ENCODE measurements at places on chromosomes 11 and 22. TPM values are rescaled to one million over a fixed set of nuclear protein-coding genes. Genes with fewer than 3 reads are reported as not detected.

DNA sequence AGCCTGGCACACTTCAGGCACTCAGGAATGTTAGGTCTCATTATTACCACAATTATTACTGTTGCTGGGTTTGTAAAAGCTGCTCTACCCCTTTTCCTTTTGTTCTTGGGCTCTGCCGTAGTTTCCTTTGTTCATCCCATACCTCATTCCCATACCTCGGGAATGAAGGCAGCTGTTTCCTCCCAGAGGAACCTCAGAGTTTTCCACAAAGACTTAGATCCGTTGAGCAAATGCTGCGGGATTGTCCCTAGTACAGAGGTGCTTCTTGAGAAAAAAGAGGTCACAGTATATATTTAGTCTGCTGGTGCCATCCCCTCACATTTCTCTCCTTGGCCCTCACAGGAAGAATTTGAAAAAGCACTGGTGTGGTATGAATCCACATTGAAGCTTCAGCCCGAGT lies 134.7 kb downstream of the TTC17 start:
- no peak for DNase-seq

- DNase-seq, result no peak
These were observed 17.9 kb upstream of the EMID1 start for GRCh38 chr22:29187831-29188230.

DNA sequence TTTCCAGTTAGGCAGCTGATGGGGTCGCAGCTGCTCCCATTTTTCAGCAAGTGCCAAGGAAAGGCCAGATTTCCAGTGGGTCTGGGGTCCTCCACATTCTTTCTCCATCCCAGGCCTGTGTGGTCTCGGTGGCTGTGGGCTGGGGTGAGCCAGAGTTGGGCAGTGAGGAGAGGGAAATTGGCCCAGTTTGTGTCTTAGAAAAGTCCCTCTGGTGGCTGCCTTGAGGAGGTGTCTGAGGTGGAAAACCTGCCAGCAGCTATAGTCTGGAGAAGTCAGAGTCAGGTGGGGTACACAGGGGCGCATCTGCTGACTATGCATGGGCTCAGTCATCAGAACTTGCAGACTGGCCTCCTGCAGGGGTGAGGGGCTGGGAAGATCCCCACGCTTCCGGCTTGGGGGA lies 30.5 kb downstream of the MRGPRD start:
- no peak for DNase-seq

DNA sequence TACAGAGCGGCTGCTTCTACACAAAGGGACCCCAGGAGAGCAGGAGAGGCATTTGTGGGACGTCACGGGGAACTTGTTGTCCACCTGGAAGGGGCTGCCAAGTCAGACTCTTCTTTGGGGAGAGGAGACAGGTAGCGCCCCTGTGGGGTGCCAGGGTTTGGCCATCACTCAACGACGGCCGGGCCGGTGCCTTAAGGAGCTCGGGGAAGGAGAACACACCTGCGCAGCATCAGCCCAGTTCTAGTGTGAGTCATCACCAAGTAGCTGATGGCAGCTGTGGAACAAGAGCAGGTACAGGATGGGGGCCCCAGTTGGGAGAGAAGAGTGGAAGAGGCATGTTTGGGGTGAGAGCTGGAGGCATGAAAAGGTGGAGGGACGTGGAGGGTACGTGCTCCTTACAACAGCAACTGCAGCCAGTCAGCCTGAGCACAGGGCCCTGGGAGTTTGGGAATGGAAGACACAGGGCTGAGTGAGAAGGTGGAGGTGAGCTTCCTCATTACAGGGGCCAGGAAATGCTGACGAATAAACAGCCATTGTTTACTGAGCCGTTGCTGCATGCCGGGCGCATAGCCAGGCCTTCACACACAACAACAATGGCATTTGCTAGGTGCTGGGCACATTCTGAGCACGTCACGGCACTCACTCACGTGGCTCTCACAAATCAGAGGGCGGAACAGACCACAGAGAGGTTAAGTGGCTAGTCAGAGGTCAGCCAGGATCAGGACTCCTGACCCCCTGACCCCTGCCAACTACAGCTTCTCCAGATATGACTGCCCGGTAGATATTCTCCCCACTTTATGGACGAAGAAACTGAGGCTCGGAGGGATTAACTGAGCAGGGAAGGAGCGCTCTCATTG lies 29.1 kb upstream of the TP53I11 start:
- no peak for DNase-seq

GRCh38 chr11:316031-316701 lies 2.3 kb downstream of the IFITM1 start:
- DNase-seq, result no peak

DNA sequence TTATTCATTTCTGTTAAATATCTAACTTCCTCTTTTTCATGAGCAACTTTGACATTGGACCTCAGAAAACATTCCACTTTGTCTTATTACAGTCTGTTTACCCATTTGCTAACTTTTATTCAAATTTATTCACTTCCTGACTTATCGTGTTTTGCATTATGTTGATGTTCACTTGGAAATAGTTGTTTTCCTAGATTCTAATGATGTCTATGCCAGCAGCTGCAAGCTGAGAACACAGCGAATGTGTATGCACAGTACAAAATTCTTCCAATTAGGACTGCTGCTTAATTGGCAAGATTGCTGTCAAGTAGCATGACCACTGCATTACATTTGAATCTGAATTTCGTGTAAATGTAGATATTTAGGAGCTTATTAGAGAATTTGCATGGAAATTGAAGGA lies 61.5 kb upstream of the GRIA4 start:
- no peak for DNase-seq

DNA sequence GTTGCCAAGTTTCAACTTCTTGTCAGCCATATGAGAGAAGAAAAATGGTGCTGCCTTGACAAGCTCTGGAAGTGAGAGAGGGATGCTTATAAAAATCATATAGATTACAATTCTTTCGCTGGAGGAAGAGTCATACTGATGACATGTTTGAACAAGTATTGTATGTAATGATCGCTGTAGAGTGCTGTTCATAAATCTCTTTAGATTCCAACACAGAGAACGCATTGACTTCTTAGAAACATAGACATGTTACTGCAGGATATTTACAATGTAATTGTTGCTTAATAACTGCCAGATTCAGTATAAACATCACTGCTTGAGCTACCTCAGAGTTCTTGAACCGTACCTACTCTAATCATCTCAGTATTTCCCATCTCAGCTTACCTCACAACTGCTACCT lies 571.6 kb downstream of the LUZP2 start:
- no peak for DNase-seq

DNA sequence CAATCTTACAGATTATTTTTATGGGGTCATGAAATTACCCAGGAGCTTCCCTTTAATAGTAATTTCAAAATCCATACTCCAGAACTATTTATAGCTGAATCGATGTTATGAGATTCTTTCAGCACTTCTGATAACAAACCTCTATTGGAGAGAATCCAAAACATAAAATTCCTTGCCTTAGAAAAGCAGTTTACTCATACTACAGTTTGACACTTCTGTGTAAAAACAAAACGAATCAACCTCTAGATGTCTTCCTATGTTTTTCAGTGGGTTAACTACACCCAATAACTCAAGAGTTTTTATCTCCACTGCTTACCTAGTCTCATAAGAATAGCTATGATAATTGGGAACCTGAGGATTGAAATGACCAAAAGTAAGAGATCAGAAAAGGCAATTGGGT lies 35.6 kb downstream of the KIF18A start:
- DNase-seq, result no peak

- no peak for DNase-seq
These were observed 14.1 kb downstream of the AASDHPPT start for GRCh38 chr11:106091480-106092123.

GRCh38 chr11:131300439-131300717 lies 70.0 kb upstream of the NTM start:
- DNase-seq, result peak; percentile 20

GRCh38 chr11:69965821-69966582 lies 112.1 kb upstream of the ANO1 start:
- no peak for DNase-seq

DNA sequence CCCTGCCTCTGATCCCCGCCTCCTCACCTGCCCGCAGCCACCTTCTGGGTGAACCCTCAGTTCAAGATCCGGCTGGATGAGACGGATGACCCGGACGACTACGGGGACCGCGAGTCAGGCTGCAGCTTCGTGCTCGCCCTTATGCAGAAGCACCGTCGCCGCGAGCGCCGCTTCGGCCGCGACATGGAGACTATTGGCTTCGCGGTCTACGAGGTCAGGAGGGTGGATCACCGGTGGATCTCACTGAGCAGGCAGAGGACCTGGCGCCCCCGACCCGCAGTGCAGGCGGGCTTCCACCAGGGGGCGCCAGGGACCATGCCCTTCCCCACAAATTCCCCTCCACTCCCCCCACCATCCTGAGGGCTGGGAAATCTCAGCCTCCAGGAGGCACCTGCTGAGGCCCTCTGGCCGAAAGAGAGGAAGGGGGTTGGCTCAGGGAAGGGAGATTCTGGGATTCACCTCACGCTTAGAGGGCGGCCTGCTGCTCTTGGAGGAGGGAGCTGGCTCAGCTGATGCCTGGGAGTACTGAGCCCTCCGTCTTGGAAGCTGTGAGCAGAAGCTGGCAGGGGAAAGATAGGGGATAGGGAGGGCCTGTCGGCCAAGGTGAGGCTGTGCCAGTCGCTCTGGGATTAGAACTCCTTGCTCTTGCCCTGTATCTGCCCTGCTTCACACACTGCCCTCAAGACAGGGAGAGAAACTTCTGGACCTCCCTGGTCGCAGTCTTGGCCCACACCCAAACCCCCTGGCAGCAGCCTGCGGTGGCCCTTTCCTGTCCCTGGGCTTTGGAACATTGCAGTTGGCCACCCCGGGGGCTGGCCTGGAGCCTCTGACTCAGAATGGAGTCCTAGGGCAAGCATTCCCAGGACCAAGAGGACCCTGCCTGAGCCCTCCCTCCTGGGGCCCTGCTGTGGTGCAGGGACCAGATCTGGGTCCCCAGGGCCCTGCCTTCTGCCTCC lies 23.2 kb downstream of the CAPN1 start:
- DNase-seq, result no peak

GRCh38 chr11:115080923-115081680 lies 402.8 kb downstream of the NXPE2 start:
- DNase-seq, result no peak

DNA sequence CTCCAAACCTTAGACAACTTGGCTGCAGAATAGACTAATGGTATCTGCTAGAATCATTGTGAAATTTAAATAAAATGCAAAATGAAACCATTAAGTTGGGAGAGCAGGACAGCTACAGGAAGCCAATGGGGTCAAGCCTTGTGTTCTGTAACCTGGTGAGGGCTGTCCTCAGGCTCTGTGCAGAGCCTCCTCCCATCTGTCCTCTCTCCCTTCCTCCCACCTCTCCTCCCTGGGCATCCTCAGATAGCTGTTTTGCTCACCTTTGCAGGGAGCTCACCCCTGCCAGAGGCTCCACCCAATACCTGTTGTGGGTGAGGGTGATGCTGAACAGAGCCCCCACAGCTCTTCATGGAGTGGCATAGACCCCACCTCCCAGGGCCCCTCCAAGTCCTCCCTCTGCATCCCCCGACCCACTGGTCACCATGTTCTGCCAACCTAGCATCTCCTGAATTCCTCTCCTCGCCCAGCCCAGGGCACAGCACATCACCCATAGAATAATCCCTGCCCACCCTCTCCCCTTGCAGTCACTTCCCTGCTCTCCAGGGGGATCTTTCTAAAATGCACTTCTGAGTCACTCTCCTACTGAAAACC lies 100.3 kb downstream of the PDE2A start:
- no peak for DNase-seq

DNA sequence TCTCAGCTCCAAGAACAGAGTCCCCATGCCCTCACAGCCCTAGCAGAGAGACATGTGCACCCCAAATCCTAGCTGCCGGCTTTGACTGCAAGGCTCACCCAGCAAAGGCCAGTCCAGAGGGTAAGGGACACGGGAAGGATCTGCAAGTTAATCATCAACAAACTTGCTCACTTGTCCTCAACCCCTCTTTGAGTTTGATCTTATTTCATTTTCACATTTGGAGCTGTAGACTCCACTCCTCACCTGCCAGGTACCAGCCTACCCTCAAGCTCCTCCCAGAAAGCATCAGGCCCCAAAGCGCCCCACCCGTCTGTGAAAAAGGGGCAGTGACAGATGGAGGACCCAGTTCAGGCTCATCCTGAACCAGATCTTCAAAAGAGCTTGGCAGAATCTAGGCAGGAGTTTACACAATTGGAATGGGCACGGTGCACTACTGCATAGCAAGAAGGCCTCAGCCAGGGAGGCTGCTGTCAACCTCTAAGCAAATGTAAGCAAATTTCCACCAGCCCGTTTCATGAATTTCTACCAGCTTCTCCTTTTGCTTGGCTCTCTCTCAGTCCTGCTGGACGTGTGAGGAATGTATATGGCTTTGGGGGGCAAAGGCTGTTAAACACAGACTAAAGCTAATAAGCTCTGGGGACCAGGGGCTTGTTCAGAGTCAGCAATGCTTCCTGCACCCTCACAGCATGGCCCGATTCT lies 5.5 kb downstream of the EHD1 start:
- no peak for DNase-seq

GRCh38 chr11:105132716-105133511 lies 6.7 kb downstream of the CARD18 start:
- DNase-seq, result no peak

SSRP1 gene
- 212 TPM for polyA plus RNA-seq

OR5P2 gene
- polyA plus RNA-seq, result not detected

CNGA4 gene
- polyA plus RNA-seq, result 0.24 TPM

SIPA1 gene
- polyA plus RNA-seq, result 27.1 TPM

RTN4RL2 gene
- polyA plus RNA-seq, result 2.4 TPM

TRIM51 gene
- not detected for polyA plus RNA-seq

MOGAT2 gene
- 1.3 TPM for polyA plus RNA-seq

PLA2G6 gene
- polyA plus RNA-seq, result 41.5 TPM

POU2AF3 gene
- polyA plus RNA-seq, result 8.6 TPM

SCGB1A1 gene
- not detected for polyA plus RNA-seq

TMPRSS4 gene
- polyA plus RNA-seq, result 20.1 TPM

All from renal cortex interstitium (tissue), 15 donors.